Mesothelial cell of epicardium (in vitro differentiated cells): ENCODE measurements at places on chromosomes 5 and 9. TPM values are rescaled to one million over a fixed set of nuclear protein-coding genes. Genes with fewer than 3 reads are reported as not detected.

CBY3 gene
- total RNA-seq: 0.47 TPM in 1 of 3 replicates, not detected in the others

NDST1 gene
- total RNA-seq: 129 to 132 TPM (median 132 TPM) in 3 replicates

NIPAL4 gene
- total RNA-seq: 0.18 to 0.49 TPM (median 0.40 TPM) in 3 replicates

CTNNAL1 gene
- 26.7 to 28.1 TPM (median 27.9 TPM) in 3 replicates for total RNA-seq

MYMK gene
- not detected in 3 replicates for total RNA-seq

AJM1 gene
- 3.1 to 3.8 TPM (median 3.6 TPM) in 3 replicates for total RNA-seq
